CD4-positive, alpha-beta T cell treated with Interleukin-4 for 4 hours (primary cell): ENCODE measurements at places on chromosomes 12 and 14.
A peak's percentile ranks its signal among the peaks of the same experiment; 100 is the strongest.

- DNase-seq = no peak
Measured at GRCh38 chr14:69617796-69618195, 6.4 kb downstream of the SUSD6 start.

DNA sequence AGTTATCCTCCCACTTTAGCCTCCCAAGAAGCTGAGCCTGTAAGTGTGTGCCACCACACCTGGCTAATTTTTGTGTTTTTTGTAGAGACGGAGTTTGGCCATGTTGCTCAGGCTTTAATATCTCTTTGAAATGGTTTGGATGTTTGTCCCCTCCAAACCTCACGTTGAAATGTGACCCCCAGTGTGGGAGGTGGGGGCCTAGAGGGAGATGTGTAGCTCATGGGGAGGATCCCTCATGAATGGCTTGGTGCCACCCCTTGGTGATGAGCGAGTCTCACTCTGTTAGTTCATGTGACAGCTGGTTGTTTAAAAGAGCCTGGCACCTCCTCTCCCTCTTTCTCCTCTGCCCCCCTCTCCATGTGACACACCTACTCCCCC, 23.6 kb upstream of the TTC7B start:
- no peak for DNase-seq

GRCh38 chr14:22718091-22718490, 48.4 kb upstream of the OXA1L start:
- no peak for DNase-seq

DNA sequence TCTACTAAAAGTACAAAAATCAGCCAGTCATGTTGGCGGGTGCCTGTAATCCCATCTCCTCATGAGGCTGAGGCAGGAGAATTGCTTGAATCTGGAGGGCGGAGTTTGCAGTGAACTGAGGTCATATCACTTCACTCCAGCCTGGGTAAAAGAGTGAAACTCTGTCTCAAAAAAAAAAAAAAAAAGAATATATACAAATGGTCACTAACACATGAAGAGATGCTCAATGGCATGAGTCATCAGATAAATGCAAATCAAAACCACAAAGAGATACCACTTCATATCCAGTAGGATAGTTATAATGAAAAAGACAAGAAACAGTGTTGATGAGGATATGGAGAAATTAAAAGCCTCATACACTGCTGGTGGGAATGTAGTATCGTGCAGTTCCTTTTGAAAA, 33.6 kb upstream of the METAP2 start:
- no peak for DNase-seq

DNA sequence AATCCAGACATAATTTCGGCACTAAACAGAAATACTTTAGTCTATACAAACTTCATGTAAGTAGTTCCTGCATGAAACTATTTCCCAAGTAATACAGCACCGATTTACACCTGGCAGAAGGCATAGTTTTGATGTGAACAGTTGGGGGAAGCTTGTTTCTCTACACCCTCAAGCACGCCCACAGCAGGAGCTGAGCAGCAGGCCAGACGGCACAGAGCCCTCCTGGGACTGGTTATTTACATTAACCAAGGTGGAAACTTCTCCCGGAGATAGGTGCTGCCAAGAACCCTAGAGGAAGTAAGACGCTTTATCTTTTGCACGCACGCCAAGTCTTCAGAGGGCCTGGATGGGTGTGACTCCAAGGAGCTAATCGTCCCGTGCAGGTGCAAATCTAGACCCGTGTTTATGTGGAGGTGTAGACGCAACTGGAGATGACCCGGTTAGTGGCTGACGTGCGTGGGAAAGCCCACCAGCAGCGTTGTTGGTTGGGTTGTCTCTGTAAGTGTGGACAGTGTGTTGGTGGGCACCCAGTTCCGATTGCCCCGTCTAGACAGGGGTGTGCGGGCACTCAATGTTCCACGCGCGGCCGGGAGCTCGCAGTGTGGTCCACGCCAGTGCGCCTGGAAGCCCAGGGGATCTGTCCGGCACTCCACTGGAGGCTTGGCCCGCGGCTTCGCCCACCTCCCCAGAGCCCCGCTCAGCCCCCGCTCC, 767 bp upstream of the TCP11L2 start:
- DNase-seq = peak; percentile 76

GRCh38 chr14:88535149-88535548, 19.7 kb downstream of the PTPN21 start:
- no peak for DNase-seq

GRCh38 chr12:112303004-112303403, 79.2 kb downstream of the HECTD4 start:
- DNase-seq = peak; percentile 78

GRCh38 chr14:21861153-21861552, 187.5 kb upstream of the OR4E1 start:
- no peak for DNase-seq

DNA sequence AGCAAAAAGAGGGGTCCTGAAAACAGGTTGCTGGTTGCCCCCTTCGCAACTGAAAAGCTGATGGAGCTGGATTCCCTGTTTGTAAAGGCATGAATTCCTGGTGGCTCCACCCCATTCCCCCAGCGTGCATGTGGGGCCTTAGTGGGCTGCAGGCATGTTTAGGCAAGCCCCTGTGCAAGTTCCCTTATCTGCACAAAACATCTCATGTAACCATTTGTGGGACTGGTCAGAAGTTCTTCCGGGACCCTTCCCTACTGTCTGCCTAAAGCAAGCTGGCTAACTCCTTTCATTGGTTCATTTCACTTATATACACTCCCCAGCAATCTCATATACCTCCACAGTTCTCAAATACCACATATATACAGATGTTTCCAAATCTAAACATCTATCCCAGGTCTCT, 24.0 kb upstream of the HIGD1C start:
- no peak for DNase-seq

DNA sequence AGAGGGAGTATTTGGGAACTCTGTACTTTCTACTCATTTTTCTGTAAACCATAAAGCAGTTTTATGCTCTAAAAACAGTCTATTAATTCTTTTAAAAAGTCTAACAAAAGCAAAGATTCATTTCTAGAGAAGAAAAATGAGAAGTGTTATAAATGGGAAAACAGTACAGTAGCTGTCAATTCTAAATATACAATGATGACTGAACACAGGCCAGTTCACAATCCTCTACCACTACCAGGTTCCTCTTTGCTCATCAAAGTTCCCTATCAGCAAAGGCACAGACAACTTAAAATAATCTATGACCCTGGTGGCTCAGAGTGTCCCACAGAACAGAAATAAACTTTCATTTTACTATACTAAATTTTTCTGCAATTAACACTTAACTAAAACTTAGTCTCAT, 12.5 kb downstream of the NAA25 start:
- no peak for DNase-seq

DNA sequence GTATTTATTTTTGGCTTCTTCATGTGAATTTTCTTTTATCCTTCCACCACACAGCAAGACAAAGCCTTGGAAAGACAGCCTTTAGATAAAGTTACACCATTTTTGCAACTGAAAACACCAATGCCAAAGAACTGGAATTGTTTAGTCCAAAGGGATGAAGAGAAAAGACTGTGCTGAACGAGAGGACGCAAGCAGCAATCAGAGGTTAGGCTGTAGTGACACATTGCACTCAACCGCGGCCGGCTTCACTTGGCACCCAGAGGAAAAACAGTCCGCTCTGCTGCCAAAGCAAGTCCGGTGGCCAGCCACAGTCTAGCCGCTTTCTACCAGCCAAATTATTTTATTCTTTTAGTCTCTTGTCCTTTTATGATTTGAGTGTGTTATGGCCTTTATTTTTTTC, 49.1 kb upstream of the KCNJ8 start:
- no peak for DNase-seq

DNA sequence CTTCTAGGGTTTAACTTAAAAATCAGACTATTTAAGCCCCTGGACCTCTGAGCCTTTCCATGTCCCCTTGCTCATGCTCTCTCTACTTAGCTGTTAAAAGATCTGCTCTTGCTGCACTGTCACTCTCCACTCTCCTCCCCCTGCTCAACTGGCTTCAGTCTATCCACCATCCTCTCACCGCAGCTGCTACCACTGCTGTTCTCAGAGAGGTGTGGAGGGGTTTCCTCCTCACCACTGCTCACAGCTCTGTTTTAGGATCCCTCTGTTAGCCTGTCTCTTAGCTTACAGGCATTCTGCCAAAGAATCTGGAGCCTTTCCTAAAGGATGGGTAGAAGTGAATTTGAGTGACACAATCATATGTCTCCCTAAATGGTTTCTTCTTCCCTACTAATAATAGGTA, 43.7 kb upstream of the ATP2B1 start:
- no peak for DNase-seq

DNA sequence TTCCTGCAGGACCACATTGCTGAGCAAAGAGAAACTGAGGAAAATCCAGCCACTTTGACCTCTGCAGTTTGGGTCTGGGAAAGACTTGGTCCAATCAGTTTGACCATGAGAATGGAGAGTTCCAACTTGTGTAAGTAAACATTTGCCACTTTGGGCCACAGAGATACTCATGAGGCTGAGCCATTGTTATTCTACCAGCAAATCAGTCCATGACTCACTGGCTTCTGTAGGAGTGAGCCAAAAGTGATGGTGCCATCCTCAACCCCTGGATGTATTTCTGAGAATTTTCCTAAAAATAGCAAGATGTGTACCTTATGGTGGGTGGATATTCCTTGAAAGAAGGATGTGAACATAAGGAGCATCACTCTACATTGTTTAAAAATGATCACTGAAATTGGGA, 192.9 kb upstream of the OR4E1 start:
- DNase-seq = no peak

DNA sequence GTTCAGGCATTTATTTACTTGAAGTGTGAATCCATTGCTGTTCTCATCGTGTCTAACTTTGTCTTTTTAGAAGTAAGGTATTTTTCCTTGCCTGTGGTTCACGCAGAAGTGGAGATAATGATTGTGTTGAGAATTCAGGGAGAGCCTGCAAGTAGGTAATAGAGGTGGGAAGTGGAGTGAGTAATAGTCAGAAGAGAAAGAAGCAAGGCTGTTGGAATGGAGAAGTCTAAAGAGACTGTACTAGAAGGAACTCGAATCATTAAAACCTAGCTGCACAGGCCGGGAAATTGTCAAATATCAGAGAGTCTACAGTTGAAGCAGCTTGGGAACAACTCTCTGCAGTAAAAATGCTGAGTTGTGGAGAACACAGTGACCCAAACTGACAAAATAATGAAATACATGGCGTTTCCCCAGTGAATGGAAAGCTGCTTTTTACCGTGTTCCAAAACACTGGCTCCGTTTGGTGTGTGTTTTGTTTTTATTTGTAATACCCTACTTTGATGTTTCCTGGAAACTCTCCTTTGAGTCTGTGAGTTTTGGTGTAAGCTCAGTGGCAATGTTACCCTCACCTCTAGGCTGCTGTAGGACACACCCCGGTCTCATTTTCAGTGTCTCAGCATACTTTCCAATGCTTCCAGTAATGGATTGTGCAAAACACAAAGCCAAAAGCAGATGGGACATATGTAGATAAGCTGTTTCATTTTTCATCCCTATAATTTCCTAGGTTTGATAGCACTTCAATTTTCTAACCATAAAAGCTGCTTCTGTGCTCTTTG, 146.6 kb downstream of the CRADD start:
- no peak for DNase-seq

GRCh38 chr14:60482743-60483142, 3.1 kb downstream of the C14orf39 start:
- no peak for DNase-seq

DNA sequence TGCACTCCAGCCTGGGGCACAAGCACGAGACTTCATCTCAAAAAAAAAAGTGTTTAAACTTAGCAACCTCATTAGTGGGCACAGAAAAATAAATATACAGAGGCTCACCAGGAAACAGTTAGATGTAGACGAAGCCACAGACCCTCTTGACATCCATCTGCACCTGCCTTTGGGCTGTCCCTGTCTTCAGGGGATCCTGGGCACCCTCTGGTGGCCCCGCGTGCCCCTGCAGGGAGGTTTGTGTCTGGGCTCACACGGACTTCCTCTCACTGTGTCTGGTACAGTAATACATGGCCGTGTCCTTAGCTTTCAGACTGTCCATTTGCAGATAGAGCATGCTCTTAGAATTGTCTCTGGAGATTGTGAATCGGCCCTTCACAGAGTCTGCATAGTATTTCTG, 916.5 kb downstream of the TMEM121 start:
- DNase-seq = peak; percentile 18

DNA sequence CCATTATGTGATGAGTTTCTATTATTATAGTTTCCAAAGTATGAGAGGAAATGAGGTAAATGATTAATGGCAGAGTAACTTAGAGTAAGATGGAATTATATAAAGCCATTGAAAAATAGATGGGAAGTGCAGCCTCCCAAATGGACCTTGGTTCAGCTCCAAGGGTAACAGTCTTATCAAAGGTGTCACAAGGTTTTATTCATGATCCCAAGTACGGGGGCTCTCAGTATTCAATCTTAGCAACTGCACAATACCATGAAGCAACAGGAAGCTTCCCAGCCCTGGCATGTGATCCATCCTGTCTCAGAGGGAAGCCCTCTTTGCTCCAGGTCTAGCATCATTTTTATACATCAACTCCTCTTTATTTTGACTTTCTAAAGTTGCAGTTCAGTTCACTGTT, 948.2 kb downstream of the GALC start:
- DNase-seq = no peak

DNA sequence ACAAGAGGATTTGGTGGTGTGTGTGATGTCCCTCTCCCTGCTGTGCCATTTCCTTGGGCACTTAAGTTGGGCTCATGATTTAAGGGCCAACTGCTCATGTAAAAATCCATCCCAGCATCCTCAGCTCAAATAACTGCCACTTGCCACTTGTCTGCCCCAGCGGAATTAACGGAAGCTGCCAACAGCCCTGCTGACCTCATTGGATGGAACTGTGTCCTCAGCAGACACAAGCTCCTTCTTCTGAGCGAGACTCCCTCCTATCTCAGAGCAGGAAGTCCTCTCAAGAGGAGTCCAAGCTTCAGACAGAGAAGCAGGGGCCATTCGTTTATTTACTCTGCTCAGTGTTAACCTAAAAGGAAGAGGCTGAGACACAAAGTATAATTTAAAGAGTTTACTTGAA, 29.6 kb upstream of the PRMT8 start:
- no peak for DNase-seq

DNA sequence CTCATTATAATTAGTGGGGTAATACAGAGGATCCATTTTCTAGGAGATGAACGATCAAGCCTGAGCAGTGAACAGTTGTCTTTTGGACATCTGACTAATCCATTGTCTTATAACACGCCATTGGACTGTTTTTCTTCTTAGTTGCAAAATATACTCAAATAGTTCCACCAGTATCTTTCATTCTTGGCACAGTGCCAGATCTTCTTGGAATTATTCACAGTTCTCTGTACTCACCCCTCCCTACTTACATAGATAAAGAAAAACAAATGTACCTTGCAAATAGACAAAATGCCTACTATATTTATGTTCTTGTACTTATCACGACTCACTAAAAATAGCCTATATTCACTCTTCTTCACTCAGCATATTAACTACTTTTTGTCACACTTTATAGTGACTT, 3.8 kb downstream of the CBLN3 start:
- peak; percentile 67 for DNase-seq

- DNase-seq = peak; percentile 85
Measured at GRCh38 chr12:55940065-55940732, 9.2 kb downstream of the DGKA start.
